ENCODE measurements at places on chromosomes 11 and 22.

GRCh38 chr11:106999196-106999595 is 19.1 kb downstream of the GUCY1A2 start:
- no peak for DNase-seq

DNA sequence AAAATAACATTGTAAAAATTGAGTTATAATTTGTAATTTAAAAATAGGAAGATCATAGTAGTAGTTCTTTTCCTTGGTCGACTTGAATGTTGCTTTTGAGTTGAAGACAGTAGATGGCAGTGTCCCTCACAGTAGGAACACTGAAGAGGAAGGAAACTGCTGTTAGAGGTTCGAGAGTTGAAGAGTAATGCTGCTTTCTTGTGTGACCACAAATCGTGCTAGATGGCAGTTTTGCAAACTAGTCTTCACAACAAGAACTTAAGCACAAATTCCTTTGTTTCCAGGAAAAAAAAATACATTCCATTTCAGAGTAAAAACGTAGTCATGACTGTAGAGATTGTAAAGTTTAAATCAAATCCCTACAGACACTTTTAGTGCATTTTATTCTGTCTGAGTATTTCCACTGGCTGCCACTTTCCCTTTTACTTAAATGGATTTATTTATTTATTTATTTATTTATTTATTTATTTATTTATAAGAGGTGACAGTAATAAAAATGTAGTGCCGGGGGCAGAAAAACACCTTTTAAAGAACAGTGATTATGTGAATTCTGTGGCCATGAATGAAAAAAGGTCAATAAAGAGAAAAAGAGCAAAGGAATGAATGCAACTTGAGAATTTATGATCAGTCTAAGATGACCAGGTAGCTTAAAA is 54.6 kb downstream of the SPECC1L start:
- DNase-seq = peak; percentile 33

DNA sequence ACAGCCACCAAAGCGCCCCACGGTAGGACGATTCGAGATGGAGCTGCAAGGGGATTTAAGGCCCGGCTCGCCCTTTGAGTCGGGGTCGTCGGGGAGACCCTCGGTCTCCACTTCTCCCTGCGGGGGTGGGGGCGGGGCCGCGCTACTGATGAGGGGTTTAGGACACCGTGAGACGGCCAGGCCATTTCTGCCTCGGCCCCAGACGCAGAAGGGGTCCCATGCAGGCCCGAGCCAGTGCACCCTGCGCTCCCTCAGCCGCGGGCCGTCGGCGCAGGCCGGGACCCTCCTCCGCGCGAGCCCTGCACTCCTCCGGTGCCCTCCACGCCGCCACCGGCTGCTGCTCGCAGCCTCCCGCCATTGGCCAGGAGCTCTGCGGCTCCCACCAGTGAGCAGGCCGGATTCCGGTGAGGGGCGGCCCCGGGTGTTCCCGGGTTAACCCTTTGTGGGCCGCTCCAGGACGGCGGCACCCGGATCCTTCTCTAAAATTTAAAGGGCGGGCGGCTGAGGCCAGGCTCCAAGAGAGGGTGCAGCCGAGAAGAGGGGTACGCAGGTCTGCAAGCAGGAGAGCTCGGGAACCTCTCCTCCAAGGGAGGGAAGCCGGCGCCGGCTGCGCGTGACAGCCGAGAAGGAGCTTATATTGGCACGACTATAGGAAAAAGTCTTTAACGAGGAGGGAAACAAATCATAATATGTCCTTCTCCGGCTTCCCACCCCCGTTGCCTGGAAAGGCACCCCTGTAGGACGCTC is 18.0 kb downstream of the CREB3L1 start:
- DNase-seq = peak; percentile 62

- DNase-seq = no peak
Observed at GRCh38 chr11:567629-568292, 7.0 kb downstream of the RASSF7 start.

DNA sequence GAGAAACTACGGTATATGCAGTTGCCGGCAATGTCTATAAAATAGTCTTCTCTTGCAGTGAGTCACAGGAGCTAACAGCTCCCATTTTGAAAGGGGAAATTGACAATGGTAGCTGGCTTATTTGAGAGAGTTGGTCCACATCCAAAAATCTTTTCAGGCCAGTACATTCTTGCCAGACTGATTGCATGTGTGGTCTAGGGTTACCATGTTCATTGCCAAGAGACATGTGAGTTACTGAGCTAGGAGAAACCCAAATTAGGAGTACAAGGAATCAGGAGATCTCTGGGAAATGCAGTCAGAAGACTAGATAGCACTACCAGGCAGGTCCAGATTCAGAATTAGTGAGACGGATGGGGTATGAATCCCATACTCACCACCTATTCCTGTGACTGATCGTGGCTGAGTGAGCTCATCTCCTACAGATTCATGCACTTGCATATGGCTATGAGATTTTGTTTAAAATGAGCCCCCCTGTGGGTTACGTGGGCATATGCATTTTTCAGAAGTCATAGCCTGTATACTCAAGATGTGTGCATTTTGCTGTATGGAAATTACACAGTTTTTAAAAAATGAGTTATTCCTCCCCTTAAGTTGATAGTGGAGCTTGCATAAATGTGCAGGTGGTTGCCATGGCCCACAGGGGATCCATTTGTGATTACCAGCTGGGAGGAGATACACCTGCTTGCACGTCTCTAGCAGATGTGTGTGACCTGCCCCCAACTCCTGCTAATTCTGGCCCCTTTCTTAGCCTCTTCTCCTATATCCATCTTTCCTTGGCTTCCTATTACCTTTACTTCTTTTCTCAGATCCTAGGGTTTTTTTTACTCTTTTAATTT is 102.7 kb downstream of the COMMD9 start:
- DNase-seq = no peak

DNA sequence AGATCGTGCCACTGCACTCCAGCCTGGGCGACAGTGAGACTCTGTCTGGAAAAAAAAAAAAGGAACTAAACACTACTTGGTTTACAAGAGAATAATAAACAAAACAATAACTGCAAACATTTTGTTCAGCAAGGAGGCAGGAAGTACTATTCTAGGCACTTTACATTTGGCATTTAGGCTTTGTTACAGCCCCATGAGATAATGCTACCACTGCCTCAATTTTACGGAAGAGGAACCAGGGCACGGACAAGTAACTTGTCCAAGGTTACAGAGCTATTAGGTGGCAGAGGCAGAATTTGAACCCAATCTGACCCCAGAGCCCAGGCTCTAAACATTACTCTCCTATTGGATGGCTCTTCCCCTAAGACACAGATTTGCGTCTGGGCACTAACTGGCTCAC is 108.7 kb upstream of the AKIP1 start:
- DNase-seq = no peak

DNA sequence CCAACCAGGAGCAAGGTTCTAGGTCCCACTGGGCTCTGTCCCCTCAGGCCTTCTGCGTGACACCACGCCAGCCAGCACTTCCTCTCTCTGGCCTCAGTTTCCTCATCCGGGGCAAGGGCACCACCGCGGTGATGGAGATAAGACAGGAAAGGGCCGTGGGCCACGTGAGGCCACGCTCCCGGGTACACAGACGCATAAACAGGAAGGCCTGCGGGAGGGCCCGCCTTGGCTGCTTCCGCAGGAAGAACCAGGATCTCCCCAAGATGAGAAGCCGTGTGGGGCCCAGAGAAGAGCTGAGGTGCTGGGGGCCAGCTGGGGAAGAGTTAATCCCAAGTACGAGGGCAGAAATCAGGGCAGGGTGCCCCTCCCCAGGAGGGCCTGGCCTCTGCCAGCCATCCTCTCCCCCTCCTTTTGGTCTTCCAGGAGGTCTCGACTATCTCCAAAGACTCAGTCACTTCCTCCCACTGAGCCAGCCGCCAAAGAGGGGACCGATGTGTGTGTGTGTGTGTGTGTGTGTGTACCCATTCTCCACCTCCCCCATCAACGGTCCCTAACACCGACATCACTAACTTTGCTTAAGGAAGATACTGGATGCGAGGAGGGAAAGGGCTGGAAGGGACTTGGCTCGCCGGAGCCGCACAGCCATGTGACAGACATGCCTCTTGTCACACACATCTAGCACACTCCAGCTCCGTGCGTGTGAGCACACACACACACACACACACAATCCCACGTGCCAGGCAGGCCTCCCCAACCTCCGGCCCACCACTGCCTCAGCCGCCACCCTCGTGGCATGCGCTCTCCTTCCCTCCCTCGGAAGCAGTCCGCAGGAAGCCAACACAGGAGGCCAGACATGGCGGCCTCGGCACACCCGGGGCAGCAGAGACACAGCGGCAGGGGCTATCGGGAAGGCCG is 1.4 kb downstream of the MFNG start:
- DNase-seq = no peak

DNA sequence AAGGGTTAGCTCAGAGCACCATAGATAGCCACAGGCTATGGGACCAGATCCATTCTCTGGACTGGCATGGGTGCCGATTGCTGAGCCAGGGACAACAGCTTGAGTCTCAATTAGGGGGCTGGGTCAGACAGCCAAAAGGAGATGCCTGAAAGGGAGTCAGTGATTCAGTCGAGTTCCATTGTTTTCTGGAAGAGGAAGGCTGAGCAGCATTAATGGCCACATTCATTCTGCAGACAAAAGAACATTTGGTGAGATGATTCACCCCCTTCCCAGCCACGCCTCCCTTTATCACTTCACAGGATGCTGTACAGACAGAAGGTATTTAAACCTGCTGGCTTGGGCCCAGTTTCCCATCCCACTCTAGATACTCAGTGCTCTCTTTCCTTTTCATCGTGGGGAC is 131.9 kb downstream of the ADAMTS15 start:
- DNase-seq = peak; percentile 93

DNA sequence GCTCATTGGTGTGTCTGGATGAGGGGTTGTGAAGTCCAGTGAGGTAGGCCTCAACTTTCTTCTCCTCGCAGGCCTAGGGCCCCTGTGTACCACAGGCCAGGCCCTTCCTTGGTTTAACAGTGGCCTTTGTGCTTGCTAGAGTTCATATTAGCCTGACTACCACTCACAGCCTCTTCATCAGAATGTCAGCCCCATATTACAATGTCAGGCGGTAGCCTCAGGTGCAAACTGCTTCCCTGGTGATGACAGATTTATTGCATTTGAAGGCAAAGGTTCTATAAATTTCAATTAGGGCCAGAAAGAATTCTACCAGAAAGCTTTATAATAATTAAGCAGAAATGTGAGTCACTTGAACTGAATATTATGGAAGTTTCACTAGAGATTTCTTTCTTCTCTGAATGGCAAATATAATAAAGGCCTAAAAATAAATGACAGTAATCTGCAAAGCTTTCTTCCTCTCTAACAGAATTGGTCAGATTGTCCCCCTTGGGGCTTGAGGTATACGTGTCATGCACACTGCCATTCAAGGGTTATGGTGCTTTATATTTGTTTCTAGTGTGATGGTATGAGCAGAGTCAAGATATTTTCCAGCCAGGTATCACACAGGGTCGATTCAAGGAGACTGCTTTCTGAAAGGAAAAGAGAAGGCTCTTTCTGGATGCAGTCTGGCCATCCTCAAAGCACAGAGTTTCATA is 210.3 kb downstream of the CWF19L2 start:
- DNase-seq = no peak

DNA sequence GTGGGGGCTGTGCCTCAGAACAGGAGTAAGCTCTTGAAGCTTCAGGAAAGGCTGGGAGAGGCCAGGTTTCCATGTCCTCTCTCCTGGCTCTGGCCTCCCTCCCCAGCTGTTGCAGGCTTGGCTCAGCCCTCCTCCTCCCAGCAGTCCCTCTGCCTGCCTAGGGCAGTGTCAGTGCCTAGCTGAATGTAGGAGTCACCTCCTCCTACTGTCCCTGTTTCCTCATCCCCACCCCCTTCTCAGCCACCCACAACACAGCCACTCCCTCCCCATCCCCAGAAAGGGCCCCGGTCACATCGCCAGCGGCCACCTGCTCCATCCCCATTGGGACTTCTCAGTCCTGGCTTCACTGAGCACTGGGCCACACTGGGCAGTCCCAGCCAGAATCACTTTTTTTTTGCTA is 2.9 kb upstream of the FBLN1 start:
- peak; percentile 1 for DNase-seq

DNA sequence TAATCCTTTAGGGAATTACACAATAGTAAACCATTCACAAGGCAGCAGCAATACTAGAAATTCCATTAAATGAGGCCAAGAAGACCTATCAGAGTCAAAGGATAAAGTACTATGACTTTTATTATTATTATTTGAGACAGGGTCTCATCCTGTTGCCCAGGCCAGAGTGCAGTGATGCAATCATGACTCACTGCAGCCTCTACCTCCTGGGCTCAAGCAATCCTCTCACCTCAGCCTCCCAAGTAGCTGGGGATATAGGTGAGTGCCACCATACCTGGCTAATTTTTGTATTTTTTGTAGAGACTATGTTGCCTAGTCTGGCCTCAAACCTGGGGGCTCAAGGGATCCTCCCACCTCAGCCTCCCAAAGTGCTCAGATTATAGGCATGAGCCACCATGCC is 51.8 kb downstream of the TTC28 start:
- DNase-seq = no peak

DNA sequence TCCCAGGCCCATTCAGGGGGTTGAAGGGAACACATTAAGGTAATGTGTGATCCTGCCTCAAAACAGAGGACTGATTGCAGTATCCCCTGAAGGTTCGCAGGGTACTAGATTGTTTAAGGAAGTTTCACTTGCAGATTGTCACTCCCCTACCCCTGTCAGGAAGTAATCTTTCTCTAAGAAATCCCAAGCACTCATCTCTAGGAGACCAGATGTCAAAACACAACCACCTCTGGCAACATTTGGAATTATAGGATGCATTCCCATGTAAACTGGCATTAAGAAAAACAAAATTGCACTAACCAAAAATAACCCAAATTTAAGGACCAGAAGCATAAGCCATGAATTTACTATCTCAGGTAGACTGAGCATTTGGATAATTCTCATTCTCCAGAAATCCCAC is 1.6 kb downstream of the MRPL17 start:
- no peak for DNase-seq

GRCh38 chr11:77351281-77351886 is 49.9 kb upstream of the GDPD4 start:
- DNase-seq = no peak

GRCh38 chr22:36900225-36900624 is 13.2 kb upstream of the CSF2RB start:
- DNase-seq = no peak

DNA sequence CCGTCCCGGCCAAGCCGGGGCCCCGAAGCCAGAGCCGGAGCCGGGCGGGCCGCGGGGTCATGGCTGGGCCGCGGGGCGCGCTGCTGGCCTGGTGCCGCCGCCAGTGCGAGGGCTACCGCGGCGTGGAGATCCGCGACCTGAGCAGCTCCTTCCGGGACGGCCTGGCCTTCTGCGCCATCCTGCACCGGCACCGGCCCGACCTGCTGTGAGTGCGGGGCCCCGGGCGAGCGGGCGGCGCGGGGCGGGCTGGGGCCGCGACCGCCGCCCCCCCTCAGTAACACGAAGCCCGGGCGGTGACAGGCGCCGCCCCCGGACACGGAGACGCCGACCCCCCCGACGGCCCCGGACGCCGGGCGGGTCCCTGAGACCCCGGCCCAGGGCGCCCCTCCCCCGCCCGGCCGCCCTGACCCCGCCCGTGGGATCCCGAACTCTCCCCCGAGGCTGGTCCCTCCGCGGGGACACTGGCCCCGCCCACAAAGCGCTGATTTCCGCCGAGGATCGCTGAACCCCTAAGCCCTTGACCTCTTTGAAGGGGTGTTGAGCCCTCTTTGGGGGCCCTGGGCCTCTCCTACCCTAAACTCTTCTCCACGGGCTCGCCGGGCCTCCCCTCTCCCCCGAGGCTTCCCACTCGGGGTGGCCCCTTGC is 389 bp downstream of the MICALL1 start:
- no peak for DNase-seq
